ENCODE measurements at places on chromosomes 5 and 9.

- no peak for DNase-seq
These were observed at the start of gene FOXE1 for GRCh38 chr9:97853056-97853843. Gene FOXE1, plus strand, starts transcription at chr9:97853226. Its CDS starts 689 bp downstream, at chr9:97853915.

GRCh38 chr5:119019949-119020348 lies 31.6 kb upstream of the DTWD2 start:
- DNase-seq: no peak

- no peak for DNase-seq
These were observed 111.1 kb downstream of the AGTPBP1 start for GRCh38 chr9:85630676-85631075.

DNA sequence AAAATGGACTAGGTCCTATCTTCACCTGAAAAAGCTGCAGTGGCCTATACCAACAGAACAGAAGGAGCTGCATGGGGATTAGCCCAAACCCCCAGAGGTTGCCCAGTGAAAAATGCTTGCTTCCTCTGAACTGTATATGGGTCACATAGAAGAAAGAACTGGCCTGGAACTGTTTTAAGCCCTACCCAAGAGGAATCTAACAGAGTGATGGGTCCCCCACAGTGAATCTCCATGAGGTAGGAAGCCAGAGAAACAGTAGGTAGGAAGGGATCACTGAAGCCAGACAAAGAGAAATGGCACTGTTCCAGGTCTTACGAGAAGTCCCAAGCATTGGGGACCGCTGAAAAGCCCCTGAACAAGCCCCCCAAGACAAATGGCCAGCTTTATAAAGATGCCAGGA lies 28.8 kb upstream of the TRIM32 start:
- DNase-seq: no peak

DNA sequence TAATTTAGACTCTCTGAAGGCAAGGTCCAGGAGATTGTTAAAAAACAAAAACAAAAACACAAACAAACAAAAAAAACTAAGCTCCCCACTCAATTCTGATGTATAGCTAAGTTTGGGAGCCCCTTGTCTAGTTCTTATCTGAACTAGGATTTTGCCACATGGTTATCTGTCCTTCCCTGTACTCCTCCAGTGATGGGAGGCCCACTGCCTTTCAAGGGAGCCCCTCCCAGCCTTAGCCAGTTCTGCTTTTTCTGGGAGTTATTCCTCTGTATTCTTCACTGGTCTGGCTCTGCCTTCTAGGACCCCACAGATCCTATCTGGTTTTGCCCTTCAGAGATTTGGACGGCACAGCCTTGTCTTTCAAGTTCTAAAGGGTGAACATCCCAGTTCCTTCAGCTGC lies 2.1 kb upstream of the ALDH1B1 start:
- no peak for DNase-seq

DNA sequence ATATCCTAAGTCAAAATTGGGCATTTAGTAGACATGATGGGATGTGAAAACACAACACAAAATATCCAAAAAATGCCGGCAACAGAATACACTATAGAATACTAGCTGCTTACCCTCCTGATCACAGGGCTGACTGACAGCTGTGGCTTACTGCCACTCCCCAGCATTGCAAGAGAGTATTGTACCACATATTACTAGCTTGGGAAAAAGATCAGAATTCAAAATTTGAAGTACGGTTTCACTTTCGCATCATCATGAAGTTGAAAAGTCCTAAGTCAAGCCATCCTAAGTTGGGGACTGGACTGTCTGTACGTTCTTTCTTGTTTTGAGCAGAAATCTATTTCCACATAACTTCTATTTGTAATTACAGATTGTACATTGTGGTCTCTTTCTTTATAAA lies 851.4 kb downstream of the MAT2B start:
- no peak for DNase-seq

- DNase-seq: no peak
These were observed 425.6 kb upstream of the BRINP1 start for GRCh38 chr9:119794836-119795235.

DNA sequence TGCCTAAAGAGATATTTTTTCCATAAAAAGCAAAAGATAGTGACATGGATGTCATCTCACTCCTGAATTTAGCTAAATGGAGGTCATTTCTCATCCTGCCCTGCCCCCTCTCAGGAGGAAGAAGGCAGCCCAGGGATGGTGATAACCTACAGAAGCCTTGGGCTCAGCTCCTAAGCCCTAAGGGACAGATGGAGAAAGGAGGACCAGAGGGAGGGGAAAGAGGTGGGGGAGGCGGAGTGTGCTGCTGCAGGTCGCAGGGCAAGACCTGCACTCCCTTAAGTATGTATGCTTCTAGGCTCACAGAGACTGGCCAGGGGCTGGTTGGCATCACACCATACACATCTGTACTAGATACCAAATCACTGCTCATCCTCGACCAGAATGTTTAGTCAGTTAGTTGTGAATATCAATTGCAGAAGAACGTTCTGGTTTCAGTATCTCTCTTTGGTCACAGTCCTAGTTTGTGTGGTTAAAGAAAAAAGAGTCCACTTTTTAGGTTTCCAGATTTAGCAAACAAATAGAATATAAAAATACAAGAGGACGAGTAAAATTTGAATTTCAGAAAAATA lies 18.4 kb upstream of the CDKN2AIPNL start:
- no peak for DNase-seq

- no peak for DNase-seq
These were observed 49.7 kb downstream of the NKD2 start for GRCh38 chr5:1058083-1058945.

DNA sequence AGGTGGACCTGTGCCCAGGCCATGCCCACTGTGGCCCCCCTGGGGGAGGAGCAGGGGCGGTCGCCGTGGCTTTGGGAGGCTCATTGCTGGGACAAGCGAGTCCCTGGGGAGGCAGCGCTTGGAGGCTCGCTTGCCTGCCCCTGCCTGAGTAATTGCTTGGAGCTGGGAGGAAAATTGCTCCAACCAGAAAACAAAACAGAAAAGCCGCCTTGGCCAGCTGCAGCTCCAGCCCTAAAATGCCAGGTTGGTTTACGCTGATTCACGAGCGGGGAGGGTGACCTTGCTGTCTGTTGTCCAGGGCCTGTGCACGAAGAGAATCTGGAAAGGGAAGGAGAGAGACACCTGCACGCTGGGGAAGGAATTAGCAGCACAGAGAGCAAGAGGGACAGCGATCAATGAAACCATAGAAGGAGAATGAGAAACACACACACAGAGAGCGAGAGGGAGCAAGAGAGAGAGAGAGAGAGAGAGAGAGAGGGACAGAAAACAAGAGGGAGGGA lies 25.3 kb downstream of the NTNG2 start:
- no peak for DNase-seq

DNA sequence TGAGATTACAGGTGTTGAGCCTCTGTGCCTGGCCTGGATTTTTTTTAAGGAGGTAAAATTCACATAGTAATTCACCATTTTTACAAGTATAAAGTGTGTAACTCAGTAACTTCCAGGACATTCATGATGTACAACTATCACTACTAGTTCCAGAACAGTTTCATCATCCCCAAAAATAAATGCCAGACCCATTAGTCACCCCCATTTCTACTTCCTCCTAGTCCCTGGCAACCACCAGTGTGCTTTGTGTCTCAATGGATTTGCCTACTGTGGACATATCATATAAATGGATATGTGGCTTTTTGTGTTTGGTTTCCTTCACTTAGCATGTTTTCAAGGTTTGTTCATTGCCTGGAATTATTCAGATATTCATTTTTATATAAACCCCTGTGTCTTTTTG lies 72.5 kb upstream of the PANK3 start:
- DNase-seq: no peak

DNA sequence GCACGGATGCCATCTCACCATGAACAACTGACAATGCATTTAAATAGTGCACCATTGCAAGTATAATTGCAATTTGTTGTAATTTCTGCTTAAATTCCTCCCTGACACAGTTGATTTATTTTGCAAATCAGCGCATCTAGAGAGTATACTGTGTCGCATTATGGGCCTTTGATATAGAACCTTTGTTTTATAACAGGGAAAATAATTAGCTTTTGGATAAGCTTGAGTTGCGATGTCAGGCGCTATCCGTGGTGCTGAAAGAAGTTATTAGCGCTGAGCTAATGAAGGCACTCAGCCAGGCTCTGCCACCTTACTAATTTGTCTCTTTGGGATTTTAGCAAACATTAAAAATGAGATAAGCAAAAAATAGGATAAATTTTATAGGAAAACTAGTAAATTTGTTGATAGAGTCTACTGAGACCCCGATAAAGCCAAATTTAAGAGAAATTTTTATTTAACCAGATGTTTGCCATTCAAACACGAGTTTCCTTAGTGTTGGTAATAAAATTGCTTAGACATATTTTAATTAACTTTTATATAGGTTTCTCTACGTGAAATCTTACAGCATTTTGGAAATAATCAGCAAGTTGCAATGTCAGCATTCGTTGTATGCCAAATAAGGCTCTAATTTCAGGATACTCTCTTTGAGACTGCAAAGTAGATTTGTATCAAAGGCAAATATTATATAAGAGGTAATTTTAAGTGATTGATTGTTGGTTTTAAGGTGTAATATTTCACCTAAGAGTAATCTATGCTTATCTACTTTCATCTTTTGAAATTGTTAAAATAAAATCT lies 355.5 kb downstream of the TLR4 start:
- DNase-seq: no peak

DNA sequence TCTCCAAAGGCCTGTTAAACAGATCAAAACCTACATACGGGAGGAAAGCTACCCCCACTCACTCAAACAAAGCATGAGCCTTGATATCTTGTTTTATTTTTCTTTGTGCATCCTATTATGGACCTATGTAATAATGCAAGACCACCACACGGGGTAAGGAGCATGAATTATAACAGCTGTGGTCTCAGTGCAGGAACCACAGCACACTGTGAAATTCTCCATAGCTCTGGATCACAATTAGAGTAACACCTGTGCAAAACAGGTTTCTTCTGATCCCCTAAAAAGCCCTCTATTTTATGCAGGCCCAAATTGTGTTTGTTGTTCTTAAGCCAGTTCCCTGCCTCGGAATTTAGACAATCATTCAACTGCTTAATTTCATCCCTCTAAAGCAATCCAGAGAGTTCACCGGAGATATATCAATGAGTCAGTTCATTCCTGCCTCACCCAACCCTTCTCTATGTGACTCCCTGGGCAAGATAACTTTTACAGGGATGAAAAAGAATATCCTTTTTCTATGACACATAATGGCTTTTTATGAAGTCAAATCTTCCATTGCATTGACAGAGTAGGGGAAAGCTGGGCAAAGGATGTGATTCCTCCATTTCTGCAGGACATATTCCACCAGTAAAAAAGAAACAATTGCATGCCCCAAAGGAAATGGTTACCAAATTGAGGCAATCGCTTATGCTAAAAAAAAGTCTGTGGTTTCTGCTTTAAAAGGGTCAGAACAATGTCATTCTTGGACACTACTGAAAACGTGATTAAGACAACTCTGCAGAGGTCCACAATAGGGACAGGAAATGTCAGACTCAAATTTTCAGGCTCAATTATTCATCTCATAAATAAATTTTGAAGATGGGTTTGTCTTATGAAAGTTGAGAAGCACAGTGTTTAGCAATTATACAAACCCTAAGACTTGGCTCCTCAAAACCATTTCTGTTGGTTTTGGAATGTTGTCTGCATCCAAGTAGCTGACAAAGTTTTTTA lies 41.6 kb upstream of the FST start:
- no peak for DNase-seq

- no peak for DNase-seq
These were observed 34.2 kb downstream of the CDK7 start for GRCh38 chr5:69268899-69269298.

Data from stimulated activated CD8-positive, alpha-beta memory T cell treated with anti-CD3 and anti-CD28 coated beads, Interleukin-4, amount 100 ng/mL, for 4 hours (primary cell).